ENCODE measurements at places on chromosomes 16 and 17.

GRCh38 chr16:78180349-78180748 lies 80.9 kb downstream of the WWOX start:
- DNase-seq, result no peak

DNA sequence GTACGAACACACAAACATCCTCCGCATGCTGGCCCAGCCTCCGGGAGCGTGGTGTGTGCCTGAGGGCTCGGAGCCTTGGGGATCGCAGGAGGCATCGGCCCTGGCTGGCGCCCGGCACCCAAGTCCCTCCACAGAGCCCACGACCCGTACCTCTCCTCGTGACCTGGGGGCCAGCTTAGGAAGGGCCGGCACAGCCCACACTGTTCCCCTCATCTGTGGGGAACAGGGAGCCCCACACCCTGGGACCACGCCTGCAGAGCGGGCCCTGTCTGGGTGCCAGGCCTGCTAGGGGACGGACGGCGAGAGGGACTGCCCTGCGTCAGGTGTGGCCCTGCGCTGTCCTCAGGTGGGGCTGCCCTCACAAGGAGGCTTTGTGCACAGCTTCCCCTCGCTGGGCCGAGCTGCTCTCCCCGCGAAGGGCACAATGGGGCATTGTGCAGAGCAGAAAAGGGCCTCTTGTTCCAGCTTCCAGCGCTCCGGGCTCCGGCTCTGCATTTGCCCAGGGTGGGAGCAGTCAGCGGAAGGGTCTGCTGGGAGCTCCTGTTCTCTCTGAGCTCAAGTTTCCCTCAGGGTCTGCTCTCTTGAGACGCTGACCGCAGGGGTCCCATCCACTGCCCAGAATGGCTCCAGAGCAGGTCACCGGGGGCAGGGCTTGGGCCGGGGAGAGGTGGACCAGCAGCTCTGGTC lies 1.7 kb upstream of the LMF1 start:
- peak; percentile 97 for DNase-seq

DNA sequence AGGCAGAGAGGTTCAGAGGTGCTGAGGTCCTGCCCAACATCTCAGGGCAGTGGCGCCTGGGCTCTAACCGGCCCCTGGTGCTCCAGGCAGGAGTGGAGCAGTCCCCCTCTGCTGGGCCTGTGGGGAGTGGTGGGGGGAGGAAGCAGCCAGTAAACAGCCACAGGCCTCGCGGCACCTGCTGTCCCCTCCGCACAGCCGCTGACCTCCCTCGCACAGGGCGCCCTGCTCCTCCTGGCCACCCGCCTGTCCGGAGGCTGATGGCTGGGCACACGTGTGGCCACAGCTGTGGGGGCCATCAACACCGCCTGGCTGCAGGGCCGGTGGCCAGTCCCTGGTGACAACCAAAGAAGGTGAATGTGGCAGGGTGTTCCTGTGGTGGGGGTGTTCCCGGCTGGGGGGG lies 36.8 kb upstream of the PABPN1L start:
- no peak for DNase-seq

GRCh38 chr17:27542841-27543463 lies 86.7 kb downstream of the KSR1 start:
- DNase-seq, result no peak

DNA sequence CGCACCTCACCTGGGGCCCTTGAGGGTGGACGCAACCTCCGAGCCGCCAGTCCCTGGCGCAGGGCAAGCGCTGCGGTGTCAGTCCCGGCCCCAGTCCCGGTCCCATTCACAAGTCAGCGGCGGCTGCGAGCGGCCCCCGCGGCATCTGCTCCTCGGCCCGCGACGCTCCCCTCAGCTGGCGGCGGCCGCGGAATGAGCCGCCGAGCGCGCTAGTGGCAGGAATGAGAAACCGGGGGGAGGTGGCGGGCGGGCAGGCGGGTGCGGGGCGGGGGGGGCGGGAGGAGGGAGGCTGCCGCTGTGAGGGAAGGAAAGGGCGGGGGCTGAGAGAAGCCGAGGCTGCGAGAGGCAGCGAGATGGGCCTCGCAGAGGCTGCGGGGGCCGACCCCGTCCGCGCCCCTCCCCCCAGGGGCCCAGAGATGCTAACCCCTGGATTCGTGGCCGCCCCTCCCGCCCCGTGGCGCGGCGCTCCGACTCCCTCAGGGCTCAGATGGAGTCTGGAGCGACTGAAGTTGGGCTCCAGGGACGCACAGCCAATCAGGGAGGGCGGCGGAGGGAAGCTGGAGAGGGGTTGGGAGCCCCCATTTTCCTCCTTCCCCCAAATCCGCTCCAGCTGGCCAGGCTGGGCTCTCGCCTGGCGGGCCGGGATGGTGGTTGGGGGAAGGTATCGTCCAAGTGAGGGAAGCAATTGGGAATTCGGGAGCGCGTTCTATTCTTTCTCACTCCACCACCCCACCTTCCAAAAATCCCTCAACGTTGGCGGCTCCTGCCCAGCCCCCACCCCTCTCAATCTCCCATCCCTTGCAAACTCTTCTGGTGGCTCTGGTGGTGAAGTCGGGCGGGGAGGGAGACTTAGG lies at the start of gene CDH11:
Gene CDH11, minus strand, starts transcription at position 194 of the 854 bp plus-strand sequence. CDS start 117,194 bp downstream, outside the sequence.
- DNase-seq, result no peak

DNA sequence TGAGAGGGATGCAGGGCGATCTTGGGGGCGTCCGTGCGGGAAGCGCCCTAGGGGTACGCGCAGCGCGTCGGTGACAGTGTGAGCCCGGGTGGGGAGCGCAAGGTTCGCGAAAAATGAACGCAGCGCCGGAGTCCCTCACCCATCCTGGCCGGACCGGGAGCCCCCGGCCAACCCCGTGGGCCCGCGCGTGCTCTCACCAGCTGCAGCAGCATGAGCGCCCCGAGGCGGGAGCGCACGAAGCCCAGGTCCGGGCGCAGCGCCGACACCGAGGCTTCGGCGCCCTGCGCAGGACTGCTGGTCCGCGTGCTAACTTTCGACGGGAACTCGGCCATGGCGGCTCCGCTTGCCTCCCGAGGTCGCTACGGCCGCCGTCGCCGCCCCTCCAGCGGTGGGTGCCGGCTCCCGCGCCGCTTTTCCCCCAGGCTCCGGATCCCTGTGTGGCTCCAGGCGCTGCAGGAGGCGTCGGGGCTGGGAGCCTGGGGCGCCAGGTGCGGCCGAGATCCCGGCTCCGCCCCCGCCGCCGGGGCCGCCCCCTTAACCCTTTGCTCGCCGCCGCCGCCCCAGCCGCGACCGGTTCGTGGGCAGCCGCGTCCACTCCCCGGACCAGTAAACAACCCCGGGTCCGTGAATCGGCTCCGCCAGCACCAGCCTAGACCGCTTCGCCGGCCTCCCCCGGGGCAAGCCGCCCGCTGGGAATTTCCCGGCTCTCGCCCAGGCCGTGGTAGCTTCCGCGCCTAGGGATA lies at the start of gene PLLP:
Gene PLLP, minus strand, starts transcription at position 464 of the 743 bp plus-strand sequence. Its CDS starts 132 bp downstream, at position 332.
- DNase-seq, result no peak

Measured in SK-MEL-5 (cell line).